ENCODE measurements at places on chromosomes 2 and 18.

DNA sequence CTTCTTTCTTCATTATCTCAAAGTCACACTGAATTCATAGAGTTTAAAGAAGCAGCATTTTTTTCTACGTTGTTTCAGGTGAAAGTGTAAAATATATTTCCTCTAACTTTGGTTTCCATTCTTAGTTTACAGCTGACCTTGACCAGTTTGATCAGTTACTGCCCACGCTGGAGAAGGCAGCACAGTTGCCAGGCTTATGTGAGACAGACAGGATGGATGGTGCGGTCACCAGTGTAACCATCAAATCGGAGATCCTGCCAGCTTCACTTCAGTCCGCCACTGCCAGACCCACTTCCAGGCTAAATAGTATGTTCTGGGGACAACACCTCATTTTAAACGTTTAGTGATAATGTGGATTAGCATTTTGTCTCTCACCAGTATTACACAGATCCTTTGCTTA lies 82.4 kb downstream of the PTRHD1 start:
- DNase-seq = no peak

DNA sequence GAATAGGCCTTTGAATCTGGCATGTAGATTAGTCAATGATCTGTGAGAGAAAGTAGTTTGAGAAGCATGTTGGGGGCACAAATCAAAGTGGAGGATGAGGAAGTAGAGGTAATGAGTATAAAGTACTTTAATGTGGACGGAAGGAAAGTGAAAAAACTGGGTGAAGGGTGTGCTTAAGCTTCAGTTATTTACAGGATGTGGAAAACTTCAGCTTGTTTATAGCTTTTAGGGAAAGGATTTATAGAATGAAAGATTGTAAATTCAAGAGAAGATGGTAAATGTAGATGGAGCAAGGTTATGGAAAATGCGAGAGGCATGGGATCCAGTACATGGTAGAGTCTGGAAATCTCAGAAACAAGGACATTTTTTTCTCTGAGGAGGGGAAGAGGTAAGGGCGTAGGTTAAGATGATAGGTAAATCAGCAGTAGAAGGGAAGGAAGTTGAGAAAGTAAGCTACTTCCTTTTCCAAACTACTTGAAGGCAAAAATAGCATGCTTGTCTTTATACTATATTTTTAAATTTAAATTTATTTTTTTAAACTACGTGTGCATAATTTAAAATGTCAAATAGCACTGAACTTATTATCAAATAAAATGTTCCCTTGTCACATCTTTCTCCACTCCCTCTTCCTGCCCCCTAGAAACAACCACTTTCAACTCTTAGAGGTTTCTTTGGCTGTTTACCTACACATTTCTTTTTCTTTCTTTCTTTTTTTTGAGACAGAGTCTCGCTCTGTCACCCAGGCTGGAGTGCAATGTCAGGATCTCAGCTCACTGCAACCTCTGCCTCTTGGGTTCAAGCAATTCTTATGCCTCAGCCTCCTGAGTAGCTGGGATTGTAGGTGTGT lies 8.5 kb downstream of the FAM117B start:
- DNase-seq = no peak

DNA sequence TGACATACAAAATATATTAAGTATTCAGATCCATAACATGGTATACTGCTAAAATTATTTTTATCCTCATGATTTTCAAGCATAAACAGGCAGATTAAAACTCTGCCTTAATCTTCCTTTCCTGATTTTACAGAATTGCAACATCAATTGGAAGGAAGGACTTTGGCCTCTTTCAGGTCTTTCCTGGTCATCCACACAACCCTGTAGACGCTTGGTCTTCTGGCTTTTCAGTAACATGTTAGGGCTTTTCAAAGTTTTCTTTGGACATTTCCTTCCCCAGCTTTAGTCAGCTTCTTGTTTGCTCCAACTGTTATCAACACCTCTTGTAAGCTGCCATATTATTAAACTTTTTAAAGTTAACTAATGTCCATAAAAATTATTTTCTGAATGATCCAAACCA lies 1364.9 kb upstream of the NRXN1 start:
- DNase-seq = no peak

DNA sequence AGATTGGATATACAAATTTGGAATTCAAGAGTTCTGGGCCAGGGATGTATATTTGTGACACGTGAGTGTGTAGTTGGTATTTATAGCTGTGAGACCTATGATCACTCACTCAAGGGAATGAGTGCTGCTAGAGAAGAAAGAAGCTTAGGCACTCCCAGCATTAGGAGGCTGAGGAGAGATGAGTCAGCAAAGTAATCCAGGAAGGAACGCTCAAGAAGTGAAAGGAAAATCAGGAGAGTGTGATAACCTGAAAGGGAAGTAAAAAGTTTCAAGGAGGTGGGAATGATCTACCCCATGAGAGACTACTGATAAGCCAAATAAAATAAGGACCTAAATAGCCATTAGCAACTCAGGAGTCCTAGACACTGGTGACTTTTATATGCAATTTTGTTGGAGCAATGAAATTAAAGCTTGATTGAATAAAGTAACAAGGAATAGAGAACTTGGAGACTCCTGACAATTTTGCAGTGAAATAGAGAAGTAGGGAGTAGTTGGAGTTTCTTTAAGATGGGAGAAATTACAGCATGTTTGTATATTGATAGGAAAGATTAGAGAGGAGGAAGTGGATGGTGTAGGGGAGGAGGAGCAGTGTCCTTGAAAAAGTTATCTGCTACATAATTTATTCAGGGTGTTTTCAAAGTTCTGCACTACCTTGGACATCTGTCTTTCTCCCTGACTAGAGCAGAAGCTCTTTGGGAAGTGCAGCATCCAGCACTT lies 89.9 kb downstream of the UBE2E3 start:
- DNase-seq = no peak

GRCh38 chr2:121076885-121077549 lies 208.0 kb downstream of the TFCP2L1 start:
- peak; percentile 55 for DNase-seq

DNA sequence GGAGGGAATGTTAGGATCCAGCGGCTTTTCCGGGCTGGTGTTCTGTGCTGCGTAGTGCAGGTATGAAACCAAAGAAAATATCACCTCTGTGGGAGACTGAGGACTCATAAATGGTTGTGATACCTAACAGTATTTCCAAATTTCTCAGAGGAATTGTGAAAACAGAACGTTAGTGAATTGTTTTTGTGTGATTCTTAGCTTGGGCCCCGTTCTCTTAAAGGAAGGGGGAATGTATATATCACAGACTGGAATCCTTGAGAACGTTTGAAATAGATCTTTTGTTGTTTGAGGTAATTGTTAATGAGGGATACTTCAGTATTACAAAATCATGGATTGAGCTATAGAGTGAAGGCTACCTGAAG lies 834 bp downstream of the ZNF638 start:
- no peak for DNase-seq

DNA sequence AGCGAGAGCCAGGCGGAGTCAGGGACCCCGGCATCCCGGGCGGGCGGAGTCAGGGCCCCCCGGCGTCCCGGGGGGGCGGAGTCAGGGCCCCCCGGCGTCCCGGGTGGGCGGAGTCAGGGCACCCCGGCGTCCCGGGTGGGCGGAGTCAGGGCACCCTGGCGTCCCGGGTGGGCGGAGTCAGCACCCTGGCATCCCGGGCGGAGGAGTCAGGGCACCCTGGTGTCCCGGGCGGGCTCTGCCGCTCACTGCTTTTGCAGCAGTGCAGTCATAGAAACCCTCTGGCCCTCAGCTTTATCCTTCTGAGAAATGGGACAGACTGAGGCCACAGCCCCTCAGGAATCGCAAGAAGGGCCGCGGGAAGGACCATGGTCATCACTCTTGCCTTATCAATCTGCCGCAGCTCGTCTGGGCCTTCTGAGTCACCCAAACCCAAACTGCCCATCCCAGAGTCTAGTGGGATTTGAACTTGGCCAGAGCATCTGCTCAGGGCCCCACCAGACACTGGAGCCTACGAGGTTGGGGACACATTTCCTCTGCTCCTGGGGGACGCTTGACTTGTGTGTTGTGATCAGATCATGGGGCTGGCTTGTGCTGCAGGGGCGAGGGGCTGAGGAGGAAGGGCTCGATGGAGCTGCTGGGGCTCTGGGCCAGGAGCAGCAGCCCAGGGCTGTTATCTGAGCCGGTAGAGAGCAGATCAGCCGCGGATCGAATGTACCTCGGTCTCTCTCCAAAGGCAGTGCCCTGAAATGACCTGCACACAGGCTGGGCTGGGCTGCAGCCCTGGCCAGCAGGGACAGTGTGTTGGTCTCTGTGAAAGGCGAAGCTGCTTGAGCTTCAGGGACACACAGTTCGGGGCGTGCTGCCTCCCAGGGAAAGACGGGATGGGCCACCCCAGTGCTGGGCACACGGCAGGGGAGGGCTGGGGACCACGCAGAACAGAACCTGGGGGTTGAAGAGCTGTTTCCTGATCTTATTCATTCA lies 290.1 kb upstream of the HDAC4 start:
- DNase-seq = no peak

DNA sequence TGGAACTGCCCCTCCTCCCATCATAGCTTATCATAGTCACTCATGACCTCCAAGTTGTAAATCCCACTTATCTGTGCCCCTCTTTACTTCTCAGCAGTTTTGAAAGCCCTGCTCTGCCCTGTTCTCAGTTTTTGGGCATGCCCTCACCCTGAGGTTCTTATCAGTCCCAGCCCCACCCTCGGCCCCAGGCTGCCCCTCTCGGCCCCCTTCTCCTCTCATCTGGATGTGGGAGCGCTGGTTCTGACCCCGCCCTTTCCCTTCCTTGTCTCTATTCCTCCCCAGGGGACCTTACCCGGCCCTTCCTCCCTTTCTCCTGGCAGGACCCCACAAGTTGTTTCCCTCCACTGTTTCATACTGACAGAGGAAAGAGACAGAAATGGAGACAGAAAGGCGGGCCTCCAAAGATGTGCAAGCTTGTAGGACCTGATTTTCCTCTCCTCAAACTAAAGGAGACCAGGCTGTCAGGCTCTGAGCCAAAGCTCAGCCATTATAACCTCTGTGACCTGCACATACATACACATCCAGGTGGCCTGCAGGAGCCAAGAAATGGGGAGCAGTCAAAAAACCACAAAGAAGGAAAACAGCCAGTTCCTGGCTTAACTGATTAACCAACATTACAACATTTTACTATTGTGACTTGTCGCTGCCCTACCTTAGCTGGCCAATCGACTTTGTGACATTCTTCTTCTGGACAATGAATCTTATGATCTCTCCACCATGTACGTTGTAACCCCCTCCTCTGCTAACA lies 171.0 kb upstream of the HS6ST1 start:
- DNase-seq = no peak

GRCh38 chr2:69088466-69088865 lies 75.5 kb downstream of the ANTXR1 start:
- no peak for DNase-seq

DNA sequence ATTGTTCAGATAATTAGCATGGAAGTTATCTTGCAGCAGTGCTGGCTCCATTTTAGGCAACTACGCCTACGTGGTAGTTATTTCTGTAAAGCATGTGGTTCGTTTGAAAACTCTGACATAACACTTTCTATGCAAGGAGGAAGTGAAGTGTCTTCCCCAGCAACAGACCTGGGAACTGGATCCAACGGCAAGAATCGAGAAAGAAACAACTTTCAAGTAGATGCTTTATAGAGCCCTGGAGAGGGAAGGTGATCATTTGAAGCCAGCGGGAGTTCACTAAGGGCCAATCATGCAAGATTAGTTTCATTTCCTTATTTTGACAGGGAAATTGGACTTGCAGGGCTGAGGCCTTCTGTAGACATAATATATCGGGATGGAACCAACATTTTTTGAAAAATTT lies 218.3 kb downstream of the ACKR3 start:
- DNase-seq = no peak

GRCh38 chr18:3217948-3218647 lies 1.7 kb downstream of the MYOM1 start:
- no peak for DNase-seq

- no peak for DNase-seq
These were observed 36.1 kb upstream of the SPTBN1 start for GRCh38 chr2:54419855-54420523.

GRCh38 chr2:119489232-119489952 lies 34.9 kb downstream of the SCTR start:
- DNase-seq = no peak

DNA sequence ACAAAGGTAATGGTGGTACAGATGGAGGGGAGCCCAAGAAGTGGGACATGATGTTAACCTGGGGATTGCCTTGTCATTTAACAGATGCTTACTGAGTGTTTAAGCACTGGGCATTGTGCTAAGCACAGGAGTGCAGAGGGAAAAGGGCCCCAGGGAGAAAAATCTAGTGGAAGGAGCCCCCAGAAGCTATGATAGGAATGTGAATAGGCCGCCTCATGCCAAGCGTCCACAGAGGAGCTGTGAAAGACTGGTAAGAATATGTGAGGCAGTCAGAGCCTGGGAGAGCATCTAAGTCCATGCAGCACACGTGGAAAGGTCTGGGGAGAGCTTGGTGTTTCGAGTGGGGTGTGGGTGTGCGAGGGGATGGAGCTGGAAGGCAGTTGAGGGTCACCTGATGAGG lies 5.5 kb downstream of the ZNF532 start:
- DNase-seq = no peak

DNA sequence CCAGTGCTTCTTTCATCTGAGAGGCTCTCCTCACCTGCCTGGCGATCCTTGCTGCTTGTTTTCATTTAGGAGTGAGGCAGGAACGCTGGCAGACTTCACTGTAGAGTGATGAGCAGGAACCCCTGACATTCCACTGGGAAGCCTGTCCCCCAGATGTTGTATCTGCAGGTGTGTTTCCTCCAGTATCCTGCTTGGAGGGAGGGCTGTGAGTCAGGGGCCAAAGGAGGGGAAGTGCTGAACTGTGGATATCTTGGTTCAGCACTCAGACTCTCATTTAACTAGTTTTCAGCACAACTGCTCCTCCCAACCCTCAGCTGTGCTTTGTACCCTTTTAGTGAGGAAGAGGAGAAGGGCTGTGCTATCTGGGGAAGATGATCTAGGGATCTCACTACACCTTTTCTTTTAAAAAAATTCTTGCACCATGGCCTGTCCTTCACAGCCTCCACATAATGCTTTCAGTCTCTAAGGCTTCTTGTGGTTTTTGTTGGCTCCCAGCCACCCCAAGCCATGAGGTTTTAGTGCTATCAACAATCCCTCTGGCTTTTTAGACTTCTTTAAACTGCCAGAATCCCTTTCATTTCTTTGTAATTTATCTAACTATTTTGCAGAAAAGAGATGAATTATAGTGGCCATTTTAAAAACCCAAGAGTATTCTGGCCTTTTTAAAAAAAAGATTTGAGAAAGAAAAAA lies 11.2 kb downstream of the ANKAR start:
- DNase-seq = no peak

- no peak for DNase-seq
These were observed at the start of gene SCN7A for GRCh38 chr2:166494140-166494624. TSS of gene SCN7A (minus strand) at chr2:166494249. CDS start at chr2:166477696, 16,553 bp downstream.

GRCh38 chr2:60861736-60862135 lies 19.6 kb upstream of the REL start:
- no peak for DNase-seq

GRCh38 chr2:239580199-239580527 lies 179.3 kb upstream of the HDAC4 start:
- no peak for DNase-seq

GRCh38 chr2:7666596-7667259 lies 749.5 kb downstream of the RNF144A start:
- DNase-seq = no peak

DNA sequence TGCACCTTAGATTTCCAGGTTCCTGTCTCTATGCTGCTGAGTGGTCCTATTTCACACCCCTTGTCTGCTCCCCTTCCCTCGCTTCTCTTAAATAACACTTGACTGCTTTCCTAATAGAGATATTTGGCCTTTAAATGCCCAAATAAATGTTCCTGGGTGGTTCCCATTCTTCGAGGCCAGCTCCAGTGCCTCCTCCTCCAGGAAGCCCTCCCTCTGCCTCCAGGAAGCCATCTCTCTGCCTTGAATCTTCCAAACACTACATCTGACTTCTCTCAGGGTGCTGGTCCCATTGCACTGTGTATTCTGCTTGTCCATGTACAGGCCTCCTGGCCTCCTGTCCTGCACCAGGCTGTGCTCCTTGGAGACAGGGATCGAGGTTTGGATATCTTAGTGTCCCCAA lies 14.2 kb downstream of the EHD3 start:
- no peak for DNase-seq

Measured in activated T-cell treated with anti-CD3 and anti-CD28 coated beads for 1 hour (primary cell).